Fibroblast of pulmonary artery (primary cell): ENCODE measurements at places on chromosomes 16 and 17.

GRCh38 chr16:86669937-86670749 lies 91.8 kb downstream of the FOXL1 start:
- DNase-seq = no peak

- peak; percentile 77 for DNase-seq
These were observed 33.7 kb downstream of the DDX19A start for GRCh38 chr16:70380248-70380918.

GRCh38 chr16:7839568-7839967 lies 506.9 kb downstream of the RBFOX1 start:
- DNase-seq = no peak

GRCh38 chr17:8227238-8227581 lies 16.8 kb upstream of the AURKB start:
- no peak for DNase-seq

DNA sequence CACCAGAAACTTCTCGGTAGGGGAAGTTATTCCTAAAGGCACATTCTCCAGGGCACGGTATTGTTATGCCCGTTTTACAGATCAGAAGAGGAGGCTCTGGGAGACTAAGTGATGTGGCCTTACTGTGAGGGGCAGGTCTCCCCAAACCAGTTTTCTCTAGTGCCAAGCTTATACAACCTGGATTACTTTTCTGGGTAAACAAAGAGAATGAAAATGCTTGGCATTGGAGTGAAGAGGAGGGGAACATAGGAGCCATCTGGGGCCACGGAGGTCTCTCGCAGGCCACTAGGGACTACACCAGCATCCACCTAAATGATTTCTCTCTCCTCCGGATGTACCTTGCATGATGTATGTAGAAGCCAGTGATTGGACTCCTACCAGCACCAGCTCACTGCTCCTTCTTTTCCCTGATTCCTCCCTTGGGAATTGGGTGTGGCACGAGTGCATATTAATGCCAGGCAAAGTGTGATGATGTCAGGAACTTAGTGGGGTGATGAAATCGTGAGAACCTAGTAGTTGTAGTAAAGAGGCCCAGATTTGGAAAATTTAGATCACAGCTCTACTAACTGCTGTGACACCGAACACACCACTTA lies 674 bp downstream of the TOM1L1 start:
- peak; percentile 49 for DNase-seq

GRCh38 chr17:80614332-80615047 lies 69.9 kb downstream of the RPTOR start:
- no peak for DNase-seq

- no peak for DNase-seq
These were observed 95.3 kb downstream of the SOCS1 start for GRCh38 chr16:11160676-11161115.

GRCh38 chr17:1830288-1830687 lies 483 bp downstream of the RPA1 start:
- DNase-seq = no peak

- no peak for DNase-seq
These were observed 389.5 kb downstream of the KCNJ2 start for GRCh38 chr17:70558821-70559220.

DNA sequence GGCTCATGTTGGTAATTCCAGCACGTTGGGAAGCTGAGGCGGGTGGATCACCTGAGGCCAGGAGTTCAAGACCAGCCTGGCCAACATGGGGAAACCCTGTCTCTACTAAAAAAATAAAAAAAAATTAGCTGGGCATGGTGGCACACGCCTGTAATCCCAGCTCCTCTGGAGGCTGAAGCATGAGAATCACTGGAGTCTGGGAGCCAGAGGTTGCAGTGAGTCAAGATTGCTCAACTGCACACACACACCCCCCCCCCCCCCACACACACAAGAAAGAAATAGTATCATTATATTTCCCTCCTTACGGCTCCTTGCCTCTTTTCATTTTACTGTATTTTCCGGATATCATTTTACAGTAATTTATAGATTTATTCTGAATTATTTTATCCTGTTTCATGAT lies 963.1 kb upstream of the GOT2 start:
- DNase-seq = no peak

DNA sequence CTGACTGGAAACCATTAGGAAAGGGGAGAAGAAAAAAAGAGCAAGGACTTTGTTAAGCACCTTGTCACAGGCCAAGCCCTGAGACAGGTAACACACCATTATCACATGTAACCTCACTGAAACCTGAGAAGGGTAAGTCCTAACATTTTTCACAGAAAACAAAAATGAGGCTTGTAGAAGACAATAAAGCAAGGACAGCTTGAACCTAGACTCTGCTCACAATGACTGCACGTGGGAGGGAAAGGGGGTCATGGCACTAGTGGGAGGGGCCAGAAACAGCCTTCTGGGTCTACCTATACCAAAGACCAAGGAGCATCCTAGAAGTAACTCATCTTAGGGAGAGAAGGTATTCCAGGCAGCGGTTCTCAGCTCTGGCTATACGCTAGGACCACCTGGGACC lies 7.5 kb downstream of the TK2 start:
- DNase-seq = no peak

DNA sequence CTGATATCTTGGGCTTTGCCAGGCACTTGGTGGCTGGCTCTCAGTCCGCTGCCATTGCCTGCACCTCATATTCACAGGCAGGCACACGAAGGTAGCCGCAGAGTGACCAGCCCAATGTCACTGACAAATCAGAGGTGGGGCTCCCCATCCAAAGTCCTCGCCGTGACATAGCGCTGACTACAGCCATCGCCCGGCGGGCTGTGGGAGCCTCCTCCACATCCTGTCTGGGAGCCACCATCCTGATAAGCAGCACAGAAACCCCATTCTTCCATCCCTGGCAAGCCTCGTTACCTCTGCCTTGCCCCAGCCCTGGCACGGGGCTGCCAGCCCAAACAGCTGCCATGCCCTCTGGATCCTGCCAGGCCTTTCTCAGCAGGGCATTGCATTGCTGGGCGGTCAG lies 437.8 kb downstream of the SLC39A11 start:
- DNase-seq = no peak

- no peak for DNase-seq
These were observed 61.1 kb downstream of the B9D1 start for GRCh38 chr17:19301274-19301951.

DNA sequence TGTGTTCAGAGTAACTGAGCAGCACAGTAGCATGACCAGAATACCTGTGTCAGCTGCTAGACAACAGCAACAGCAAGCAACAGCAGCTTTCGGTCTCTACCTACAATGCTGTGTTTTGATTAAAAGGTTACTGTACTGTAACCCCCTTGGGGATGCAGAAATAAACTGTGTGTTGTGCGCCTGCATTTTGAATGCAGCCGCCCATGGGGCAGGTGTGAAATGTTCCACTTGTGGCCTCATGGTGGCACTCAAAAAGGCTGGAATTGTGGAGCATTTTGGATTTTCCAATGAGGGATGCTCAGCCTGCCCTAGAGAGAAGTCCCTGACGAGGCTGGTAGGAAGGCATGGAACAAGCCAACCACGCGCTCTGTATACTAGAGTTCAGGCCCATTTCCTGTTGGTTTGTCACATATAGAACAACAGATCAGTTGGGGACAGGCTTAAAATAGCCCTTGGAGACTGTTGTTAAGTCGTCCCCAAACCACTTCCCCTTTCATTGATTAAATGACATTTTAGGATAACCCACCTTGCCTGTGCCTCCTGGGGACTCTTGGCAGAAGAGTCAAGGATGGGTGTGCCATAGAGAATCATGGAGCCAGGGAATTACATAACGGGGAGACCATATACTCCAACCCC lies 27.1 kb downstream of the SCPEP1 start:
- DNase-seq = no peak

GRCh38 chr16:20611975-20612481 lies 35.9 kb upstream of the ACSM2B start:
- no peak for DNase-seq

GRCh38 chr17:60165223-60165622 lies 15.4 kb downstream of the CA4 start:
- DNase-seq = no peak

- no peak for DNase-seq
These were observed 7.9 kb upstream of the RPL23 start for GRCh38 chr17:38861399-38861843.

- DNase-seq = no peak
These were observed 26.9 kb downstream of the GPT2 start for GRCh38 chr16:46911038-46911437.

DNA sequence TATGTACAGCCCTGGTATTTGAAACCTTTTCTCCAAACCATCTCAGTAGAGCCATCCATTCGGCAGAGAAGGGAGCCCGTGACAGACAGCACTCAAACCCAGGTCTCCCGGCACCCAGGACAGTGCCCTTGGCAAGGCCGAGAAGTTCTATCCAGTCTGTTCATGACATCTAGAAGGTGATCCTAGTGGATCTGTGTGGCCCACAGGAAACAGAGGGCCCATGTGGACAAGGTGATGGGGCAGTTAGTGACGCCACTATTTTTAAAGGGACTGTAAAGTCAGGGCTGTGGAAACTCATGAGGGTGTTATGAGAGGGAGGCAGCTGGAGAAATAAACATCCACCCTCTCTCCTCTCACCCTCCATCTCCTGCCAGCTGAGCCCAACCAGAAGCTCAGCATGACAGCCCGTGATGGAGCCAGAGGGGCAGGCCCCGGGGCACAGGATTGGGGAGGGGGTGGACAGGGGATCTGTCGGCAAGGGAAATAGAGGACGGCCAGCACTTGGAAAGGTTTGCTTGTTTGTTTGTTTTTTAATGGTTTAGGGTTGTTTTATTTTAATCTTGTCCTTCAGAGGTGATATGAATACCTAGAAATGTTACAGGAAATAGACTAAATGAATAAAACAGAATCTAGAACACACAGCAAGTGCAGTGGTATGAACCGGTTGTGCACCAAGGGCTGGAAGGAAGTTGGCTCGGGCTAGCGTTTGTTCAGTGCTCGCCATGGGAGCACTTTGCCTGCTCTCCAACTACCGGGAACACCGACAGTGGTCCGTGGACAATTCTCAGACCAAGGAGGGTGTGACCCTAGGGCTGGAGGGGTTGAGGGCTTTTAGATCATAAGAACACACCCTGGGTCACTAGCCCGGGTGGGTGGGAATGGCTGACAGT lies 17.1 kb downstream of the MYLK3 start:
- DNase-seq = no peak

GRCh38 chr16:28081391-28081968 lies 18.0 kb upstream of the GSG1L start:
- DNase-seq = no peak

GRCh38 chr16:81686391-81687130 lies 92.5 kb upstream of the PLCG2 start:
- DNase-seq = peak; percentile 33

GRCh38 chr16:79593074-79593531 lies 7.4 kb downstream of the MAF start:
- no peak for DNase-seq

DNA sequence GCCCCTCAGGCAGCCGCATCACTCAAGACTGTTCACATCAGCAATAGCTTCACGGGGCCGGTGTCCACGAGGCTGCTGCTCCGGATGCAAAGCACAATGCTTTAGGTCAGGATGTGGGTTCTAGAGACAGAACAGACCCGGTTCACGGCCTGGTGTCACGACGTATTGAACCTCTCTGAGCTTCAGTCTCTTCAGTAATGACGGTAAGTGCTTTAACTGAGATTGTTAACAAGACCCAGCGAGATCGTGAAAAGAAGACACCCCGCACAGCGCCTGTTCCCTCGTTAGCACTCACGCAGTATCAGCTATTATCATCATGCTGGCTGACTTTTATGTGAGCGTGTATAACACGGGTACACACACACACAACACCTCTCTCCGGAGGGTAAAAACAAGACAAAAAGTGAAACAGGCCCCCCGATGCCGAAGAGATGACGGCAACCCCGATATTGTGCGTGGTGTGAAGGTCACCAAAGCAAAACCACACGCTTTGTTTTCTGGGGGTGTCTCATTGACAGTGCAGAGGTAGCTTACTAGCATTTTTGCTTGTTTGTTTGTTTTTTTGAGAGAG lies 21.4 kb upstream of the ABR start:
- DNase-seq = no peak

DNA sequence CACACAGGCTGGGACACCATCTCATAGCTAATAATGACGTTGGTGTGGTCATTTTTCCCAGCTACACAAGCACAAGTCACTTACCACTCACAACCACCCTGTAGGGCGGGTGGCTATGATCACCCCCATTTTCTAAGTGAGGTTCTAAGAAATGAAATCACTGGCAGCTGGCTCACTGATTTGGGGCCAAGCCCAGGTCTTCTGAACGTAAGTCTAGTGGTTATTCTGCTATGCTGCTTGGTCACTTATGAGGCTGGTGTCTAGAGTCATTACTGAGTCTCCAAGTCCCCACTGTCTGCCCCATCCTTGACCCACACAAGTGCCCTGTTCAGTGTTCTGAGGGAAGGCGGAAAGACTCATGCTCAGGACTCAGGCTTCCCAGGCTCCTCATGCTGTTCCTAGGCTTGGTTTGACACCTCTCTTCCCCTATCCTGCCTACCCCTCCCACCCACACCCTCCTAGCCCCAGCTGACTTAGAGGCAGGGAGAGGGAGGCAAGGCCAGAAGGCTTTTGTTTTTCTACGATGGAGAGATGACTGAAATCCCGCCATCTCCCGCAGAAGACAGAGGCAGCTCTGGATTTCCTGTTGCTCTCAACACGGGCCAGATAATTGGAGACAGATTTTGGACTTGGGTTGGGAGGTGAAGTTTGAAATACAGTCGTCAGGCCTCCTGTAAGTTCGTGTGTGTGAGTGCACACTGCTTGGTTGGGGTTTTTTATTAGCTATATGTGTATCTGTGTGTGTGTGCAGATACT lies 32.2 kb downstream of the FZD2 start:
- DNase-seq = peak; percentile 28

DNA sequence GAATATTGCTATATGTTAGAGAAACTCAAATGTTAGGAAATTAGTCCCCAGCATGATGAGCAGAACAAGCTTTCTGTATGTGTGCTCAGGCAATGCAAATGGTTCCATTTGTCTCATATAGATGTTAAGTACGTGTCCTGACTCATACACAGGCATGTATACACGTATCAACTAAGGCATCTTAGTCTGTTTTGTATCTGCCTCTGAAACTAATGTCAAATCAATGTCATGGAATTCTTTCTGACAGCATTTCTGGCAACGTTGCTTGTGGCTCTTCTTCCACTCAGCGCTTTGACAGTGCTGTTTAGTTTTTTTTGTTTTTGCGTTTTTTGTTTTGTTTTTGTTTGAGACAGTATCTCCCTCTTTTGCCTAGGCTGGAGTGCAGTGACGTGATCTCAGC lies 111.9 kb downstream of the CNTNAP4 start:
- peak; percentile 7 for DNase-seq

DNA sequence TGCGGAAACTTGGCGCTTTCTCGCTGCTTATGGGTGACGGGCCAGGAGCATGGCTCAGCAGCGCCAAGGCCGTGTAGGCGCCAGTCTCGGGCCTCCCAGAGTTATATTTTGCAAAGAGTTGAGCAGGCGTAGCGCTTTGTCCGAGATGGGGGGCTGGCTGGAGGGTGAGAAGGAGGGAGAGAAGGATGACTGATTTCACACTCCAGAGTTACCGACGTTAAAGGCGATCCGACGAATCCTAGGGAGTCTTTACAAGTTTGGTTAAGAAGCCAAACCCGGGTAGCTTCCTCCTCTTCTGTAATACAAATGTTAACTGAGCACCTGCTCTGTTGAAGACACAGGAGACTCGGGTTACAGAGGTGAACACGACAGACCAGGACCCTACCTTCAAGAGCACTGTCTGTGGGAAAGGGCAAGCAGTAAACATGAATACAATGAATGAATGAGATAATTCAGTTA lies 782 bp downstream of the POLR2A start:
- DNase-seq = no peak
